T-helper 2 cell (primary cell): ENCODE measurements at places on chromosomes 5 and 9.
A peak's percentile ranks its signal among the peaks of the same experiment; 100 is the strongest.

GRCh38 chr5:59260200-59260599, 633.3 kb downstream of the PDE4D start:
- no peak for DNase-seq

DNA sequence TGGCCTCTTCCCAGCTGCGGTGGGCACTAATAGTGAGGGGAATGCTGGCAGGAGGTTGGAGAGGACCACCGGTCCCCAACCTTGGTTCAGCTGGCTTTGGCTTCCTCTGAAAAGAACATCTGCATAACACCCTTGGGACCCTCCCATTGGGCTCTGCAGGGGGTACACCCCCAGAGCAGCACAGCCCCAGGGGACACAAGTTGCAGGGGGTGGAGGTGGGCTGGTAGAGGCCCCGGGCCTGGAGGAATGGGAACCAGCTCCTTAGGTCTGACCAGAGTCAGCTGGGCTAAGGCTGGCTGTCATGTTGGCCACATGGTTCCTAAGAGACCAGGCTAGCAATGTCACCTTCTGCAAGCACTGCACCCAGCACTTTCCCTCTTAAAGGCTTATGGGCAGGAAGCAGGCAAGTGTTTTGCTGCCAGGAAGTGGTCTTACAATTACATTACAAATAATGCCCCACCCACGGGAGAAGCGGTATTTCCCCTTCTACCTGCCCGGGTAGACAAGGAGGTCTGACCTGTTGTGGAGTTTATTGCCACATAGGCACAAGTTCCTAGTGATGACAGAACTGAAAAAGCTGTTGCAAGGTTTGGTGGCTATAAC, 18.1 kb downstream of the GCNT4 start:
- DNase-seq, result peak; percentile 58

DNA sequence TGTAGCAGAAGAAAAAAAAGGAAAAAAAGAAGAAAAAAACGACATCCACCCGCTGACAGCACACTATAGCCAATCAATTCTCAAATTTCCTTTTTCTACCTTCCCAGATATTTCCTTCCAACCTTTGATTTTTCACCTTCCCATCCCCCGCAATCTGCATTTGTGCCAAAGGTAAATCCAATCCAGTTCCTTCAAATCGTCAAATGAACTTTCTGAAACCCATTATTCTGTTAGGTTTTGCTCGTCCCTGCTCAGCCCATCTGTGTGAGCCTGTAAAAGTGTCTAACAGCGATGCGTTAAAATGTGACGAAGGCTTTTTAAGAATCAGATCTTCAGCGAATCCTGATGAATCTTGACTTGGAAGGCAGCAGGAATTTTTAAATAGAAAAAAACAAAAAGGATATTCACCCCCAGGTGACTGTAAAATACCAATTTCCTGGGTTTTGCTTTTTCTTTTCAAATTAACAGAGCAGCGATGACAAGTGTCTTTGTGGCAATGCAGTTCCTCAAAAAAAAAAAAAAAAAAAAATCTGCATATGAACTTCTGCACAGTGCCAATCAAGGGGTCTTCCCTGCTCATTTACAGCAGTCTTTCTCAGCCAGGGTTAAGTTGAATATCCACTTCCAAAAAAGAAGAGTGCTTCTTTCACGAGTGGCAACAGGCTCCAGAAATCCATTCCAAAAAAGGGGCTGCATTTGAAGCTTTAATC, 367 bp upstream of the SHC3 start:
- no peak for DNase-seq

DNA sequence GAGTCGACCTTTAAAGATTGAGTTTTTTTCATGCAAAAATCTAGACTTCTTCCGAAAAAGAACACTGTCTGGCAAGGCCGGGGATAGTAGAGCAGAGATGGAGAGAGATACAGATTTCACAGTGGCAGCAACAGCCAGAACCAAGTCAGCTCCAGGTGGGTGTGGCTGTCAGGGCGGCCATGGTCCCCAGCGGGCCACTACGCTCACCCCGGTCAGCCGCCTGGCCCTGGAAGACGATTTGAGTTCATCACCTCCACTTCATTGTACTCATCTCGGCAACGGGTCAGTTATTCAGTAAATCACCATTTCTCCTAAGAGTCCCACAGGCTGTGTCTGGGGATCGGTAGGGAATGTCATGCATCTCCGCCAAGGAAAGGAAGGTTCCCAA, 53.0 kb downstream of the ZNF354C start:
- DNase-seq, result no peak

DNA sequence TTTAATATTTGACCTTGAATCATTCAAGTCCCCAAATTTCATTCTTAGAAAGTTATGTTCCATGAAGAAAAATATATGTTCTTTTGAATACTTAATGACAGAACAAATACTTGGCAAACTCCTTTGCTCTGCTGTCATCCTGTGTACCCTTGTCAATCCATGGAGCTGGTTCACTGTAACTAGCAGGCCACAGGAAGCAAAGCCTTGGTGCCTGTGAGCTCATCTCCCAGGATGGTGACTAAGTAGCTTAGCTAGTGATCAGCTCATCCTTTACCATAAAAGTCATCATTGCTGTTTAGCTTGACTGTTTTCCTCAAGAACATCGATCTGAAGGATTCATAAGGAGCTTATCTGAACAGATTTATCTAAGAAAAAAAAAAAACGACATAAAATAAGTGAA, 65.4 kb downstream of the WDR41 start:
- no peak for DNase-seq

DNA sequence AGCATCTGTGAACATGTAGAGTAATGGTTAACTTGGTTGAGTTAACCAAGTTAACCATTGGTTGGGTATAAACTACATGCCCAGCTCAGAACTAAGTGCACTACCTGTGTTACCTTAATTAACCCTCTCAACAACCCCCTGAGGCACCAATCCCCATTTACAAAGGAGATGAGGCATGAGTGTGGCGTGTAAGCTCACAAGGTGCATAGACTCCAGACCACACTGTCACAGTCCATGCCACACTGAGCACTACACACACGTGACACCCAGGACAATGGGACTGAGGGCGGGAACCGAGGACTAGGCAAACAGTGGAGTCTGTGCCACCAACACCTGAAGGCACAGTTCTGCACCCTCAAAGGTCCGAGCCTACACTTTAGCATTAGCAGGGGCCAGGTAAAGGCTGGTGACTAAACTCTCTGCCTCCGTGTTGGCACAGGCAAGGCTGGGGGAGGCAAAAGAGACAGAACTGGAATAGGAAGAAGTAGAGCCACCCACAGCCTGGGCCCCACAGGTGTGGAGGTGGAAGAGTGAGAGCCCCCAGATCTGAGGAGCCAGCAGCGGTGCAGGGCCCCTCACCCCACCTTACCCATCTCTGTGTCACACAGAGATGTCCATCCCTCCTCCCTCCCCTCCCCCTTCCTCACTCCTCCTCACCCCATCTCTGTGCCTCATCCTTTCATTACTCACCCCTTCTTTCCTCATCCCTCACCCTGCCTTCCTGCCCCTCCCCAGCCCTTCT, 2.2 kb upstream of the DNAJB5 start:
- DNase-seq, result no peak

GRCh38 chr9:107018861-107019545, 156.0 kb downstream of the ZNF462 start:
- no peak for DNase-seq

GRCh38 chr5:140266471-140267200, 36.3 kb downstream of the PFDN1 start:
- no peak for DNase-seq

DNA sequence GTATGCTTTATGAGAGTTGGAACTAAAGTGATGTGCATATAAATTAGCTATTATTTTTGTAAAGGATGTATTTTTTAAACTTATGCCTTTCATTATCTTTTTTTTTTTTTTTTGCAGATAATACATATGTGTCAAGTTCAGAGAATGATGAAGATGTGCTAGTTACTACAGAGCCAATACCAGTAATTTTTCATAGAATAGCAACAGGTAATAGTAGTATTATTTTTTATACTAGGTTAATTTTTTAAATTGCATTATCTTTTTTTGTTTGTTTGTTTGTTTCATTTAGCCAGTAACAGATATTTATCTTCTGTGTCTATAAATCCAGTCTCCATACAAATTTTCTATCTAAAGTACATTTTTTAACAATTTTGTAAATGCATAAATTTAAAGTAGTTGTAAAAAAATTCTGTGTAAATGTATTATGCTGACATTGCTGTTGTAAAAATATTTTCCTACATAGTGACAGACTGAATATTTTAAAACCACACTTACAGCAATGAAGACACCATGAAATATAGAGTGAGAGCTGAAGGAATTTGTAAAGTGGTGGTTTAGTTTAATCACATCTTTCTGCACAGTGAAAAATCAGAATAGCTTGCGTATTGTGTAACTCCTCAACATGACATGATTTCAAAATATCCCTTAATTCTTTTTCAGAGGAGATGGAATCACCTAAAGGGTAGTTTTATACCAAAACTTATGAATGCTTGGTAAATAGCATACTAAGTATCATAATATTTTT, 93.3 kb downstream of the PARP8 start:
- DNase-seq, result no peak

- peak; percentile 56 for DNase-seq
Measured at GRCh38 chr9:120877276-120878034, 467 bp upstream of the PHF19 start.
